ENCODE measurements at places on chromosomes 2 and 18.

- DNase-seq, result no peak
- peaks cover 35% of the 10 kb centered on the region for H3K4me1 ChIP-seq
- H3K27me3 ChIP-seq, result no peaks in the 10 kb centered on the region
- no peaks in the 10 kb centered on the region for H3K36me3 ChIP-seq
Observed at GRCh38 chr18:4260107-4260506, 195.0 kb downstream of the DLGAP1 start.

GRCh38 chr2:212595036-212595654 lies 56.5 kb upstream of the ERBB4 start:
- DNase-seq, result no peak
- H3K36me3 ChIP-seq, result no peaks in the 10 kb centered on the region
- no peak overlapping the region for H3K27ac ChIP-seq
- H3K4me1 ChIP-seq, result no peaks in the 10 kb centered on the region
- no peak overlapping the region for H3K4me3 ChIP-seq
- H3K27me3 ChIP-seq, result no peaks in the 10 kb centered on the region

DNA sequence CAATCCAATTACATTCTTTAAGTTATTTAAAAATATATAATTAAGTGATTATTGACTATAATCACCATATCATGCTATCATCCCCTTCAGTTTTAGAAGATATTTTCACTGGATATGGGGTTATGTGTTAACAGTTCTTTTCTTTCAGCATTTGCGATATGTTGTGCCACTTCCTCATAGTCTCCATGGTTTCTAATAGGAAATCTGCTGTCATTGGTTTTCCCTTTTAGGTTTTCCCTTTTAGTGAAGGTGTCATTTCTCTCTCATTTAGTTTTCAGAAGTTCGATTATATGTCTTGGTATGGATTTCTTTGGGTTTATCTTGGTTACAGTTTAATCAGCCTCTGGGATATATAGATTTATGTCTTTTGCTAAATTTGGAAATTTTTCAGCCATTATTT lies 34.8 kb upstream of the EPG5 start:
- DNase-seq, result no peak
- no peak overlapping the region for H3K4me3 ChIP-seq
- 0 out of 2 replicates have a peak, but pooled peaks cover 3% of the 10 kb centered on the region for H3K36me3 ChIP-seq
- H3K4me1 ChIP-seq, result peaks cover 19% of the 10 kb centered on the region
- no peak overlapping the region for H3K27ac ChIP-seq

DNA sequence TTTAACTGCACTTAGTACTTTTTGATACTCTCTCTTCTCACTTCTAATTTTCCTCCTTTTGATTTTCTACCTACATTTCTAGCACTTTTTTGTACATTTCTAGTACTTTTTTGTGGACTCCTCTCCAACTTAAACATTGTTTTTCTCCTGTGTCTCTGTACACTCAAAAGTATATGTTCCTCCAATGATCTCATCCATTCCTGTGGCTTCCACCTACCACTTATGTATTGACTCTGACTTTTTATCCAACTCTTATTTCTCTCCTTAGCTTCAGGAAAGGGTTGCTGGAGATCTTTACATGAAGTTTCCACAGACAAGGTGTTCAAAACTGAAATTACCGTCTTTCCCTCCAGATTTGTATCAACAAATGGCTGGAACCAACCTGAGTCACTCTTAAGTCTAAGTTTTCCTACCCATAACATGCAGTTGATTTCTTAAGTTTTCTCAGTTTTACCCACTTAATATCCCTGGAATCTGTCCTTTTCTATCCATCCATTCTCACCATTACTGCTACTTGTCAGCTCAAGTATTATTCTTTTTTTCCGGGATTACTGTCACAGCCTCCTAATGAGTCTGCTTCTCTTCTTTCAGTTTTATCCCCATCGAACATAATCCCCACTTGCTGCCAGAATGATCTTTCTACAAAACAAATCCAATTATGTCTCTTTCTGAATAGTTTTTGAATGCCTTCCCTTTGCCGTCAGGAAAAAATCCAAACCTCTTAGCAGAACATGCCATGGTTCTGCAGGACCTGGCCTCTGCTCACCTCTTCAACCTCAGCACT lies 22.6 kb upstream of the PELI1 start:
- H3K36me3 ChIP-seq, result no peaks in the 10 kb centered on the region
- no peak overlapping the region for H3K27ac ChIP-seq
- no peaks in the 10 kb centered on the region for H3K27me3 ChIP-seq

- no peaks in the 10 kb centered on the region for H3K4me1 ChIP-seq
- no peak for DNase-seq
- H3K36me3 ChIP-seq, result peaks cover 7% of the 10 kb centered on the region
- H3K4me3 ChIP-seq, result no peak overlapping the region
- H3K27ac ChIP-seq, result no peak overlapping the region
Observed at GRCh38 chr2:137161250-137161649, 395.9 kb downstream of the THSD7B start.

DNA sequence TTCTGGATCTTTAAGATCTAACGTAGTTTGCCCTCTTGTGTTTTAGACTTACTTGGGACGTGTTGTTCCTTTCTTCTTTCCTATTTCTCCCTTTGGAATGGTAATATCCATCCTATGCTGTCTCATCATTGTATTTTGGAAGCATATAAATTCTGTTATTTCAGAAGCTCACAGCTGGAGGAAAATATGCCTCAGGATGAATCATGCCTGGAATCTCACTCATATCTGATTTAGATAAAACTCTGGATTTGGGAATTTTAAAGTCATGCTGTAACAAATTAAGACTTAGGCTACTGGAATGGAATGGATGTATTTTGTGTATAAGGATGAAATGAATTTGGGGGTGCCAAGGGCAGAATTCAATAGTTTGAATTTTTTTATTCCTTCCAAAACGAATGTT lies 245.2 kb upstream of the GULP1 start:
- no peak overlapping the region for H3K4me3 ChIP-seq
- H3K4me1 ChIP-seq, result peaks cover 43% of the 10 kb centered on the region

- no peaks in the 10 kb centered on the region for H3K4me1 ChIP-seq
- H3K4me3 ChIP-seq, result no peak overlapping the region
- DNase-seq, result no peak
- H3K36me3 ChIP-seq, result peaks cover 47% of the 10 kb centered on the region
- H3K27ac ChIP-seq, result no peak overlapping the region
Observed at GRCh38 chr2:118747066-118747465, 100.4 kb downstream of the EN1 start.

DNA sequence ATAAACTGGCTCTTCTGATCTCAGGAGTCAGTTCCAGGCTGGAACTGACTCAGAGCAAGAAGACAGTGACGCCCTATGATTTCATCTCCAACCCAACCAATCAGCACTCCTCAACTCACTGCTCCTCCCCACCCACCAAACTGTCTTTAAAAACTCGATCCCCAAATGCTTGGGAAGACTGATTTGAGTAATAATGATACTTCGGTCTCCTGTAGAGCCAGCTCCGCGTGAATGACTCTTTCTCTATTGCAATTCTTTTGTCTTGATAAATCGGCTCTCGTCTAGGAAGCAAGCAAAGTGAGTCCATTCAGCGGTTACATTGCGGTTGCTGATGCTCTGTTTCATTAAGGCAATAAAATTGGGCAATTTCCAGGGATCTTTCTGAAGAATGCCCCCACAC lies 1025.3 kb upstream of the CNTNAP5 start:
- H3K36me3 ChIP-seq, result peaks cover 2% of the 10 kb centered on the region
- DNase-seq, result peak; percentile 20
- peak overlapping the region; percentile 71 for H3K27ac ChIP-seq
- H3K4me3 ChIP-seq, result peak overlapping the region; percentile 2
- H3K27me3 ChIP-seq, result no peaks in the 10 kb centered on the region
- peaks cover 40% of the 10 kb centered on the region for H3K4me1 ChIP-seq

- no peak overlapping the region for H3K4me3 ChIP-seq
- no peak for DNase-seq
- no peak overlapping the region for H3K27ac ChIP-seq
- H3K4me1 ChIP-seq, result peaks cover 22% of the 10 kb centered on the region
- no peaks in the 10 kb centered on the region for H3K27me3 ChIP-seq
- H3K36me3 ChIP-seq, result no peaks in the 10 kb centered on the region
Observed at GRCh38 chr2:17052001-17052400, 386.4 kb upstream of the CYRIA start.

- H3K27ac ChIP-seq, result no peak overlapping the region
- H3K36me3 ChIP-seq, result peaks cover 12% of the 10 kb centered on the region
- no peaks in the 10 kb centered on the region for H3K27me3 ChIP-seq
- no peak for DNase-seq
- no peaks in the 10 kb centered on the region for H3K4me1 ChIP-seq
- H3K4me3 ChIP-seq, result no peak overlapping the region
Observed at GRCh38 chr18:30676053-30676480, 366.5 kb downstream of the DSC3 start.

DNA sequence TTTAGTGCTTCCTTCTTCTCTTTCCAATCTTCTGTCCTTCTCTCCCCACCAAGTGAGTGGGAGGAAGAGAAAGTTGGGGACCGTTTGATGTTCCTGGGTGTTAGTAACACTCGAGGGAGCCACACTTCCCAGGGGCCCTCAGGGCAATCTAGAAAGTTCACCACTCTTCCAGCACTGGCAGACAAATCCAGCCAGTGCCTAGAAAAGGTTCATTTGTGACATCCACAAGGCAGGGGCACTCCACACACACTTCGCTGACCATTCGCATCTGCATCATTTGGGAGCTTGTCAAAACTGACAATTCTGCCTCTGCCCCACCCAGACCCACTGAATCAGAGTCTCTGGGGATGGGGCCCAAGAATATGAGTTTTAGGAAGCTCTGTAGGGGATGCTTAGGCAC lies 86.8 kb upstream of the ST3GAL5 start:
- no peak overlapping the region for H3K4me3 ChIP-seq
- H3K36me3 ChIP-seq, result peaks cover 4% of the 10 kb centered on the region
- H3K27ac ChIP-seq, result no peak overlapping the region

DNA sequence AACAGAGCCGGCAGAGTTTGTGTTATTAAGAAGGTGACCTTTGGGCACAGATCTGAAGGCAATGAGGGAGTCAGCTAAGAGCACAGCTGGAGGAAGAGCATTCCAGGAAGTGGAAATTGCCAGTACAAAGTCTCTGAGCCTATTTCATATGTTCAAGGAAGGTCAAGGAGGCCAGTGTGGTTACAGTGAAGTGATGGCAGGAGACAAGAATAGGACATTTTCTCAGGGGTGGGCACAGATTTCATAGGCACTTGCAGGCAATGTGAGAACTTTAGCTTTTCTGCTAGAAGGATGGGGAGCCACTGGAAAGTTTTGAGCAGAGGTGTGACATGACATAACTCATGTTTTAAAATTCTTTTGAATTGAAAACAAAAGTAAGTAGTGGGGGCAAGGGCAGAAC lies 50.3 kb downstream of the ARHGAP25 start:
- peaks cover 3% of the 10 kb centered on the region for H3K27me3 ChIP-seq
- no peaks in the 10 kb centered on the region for H3K4me1 ChIP-seq
- DNase-seq, result no peak
- no peak overlapping the region for H3K4me3 ChIP-seq
- H3K27ac ChIP-seq, result no peak overlapping the region
- H3K36me3 ChIP-seq, result no peaks in the 10 kb centered on the region

DNA sequence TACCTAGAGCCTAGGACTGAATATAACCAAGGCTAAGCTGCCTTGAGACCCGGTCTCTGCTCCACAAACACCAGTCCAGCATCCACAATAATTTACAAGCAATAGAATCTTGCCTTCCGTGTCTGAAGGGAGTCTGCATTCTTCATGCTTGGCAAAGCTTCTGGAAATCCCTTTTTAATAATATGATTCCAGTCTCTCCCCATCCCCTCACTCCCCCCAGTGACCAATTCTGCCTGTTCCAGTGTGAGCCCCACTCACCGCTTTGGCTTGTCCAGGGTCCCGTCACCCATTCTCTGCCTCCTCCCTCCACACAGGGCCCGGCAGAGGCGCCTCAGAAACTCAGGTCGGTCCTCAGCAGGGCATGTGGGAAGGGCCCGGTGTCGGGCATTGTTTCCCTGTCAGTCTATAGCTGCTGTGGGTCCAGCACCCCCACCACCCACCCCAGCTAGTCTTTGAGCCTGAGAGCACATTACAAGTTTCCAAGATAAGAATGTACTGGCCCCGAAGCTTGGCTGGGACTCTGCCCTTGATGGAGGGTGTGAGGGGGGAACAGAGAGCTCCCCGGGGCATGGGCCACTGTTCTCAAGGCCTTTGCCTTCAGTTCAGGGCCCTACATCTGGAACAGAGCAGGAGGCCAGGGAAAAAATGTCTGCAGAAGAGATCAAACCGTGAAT lies 129.7 kb upstream of the MYCN start:
- DNase-seq, result no peak
- peaks cover 65% of the 10 kb centered on the region for H3K4me1 ChIP-seq
- H3K27ac ChIP-seq, result no peak overlapping the region
- H3K27me3 ChIP-seq, result peaks cover 15% of the 10 kb centered on the region

- peaks cover 3% of the 10 kb centered on the region for H3K4me1 ChIP-seq
- DNase-seq, result no peak
- H3K4me3 ChIP-seq, result no peak overlapping the region
- H3K36me3 ChIP-seq, result no peaks in the 10 kb centered on the region
- no peaks in the 10 kb centered on the region for H3K27me3 ChIP-seq
Observed at GRCh38 chr2:238943338-238944067, 95.6 kb downstream of the TWIST2 start.

- H3K4me1 ChIP-seq, result peaks cover 4% of the 10 kb centered on the region
- 0 out of 2 replicates have a peak, but pooled peaks cover 3% of the 10 kb centered on the region for H3K36me3 ChIP-seq
- no peak overlapping the region for H3K27ac ChIP-seq
Observed at GRCh38 chr2:121875585-121876185, 120.2 kb downstream of the TSN start.

DNA sequence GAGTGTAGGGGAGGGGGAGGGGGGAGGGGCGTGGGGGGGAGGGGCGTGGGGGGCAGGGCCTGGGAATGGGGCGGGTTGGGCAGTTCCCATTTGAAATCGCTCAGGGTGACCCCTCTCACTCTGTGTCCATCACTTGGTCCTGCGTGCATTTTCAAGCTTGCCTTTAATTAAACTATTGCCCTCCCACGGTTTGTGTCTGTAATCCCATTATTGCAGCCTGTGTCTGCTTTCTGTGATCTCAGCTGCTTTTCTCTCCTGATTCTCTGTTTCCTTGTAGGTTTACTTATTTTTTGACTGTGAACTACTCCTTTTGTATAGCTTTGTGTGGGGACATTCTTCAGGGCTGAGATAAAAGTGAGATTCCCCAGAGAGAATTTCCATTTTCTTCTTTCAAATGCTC lies 1.3 kb downstream of the DCDC2C start:
- H3K36me3 ChIP-seq, result peaks cover 46% of the 10 kb centered on the region
- no peak overlapping the region for H3K27ac ChIP-seq
- no peaks in the 10 kb centered on the region for H3K4me1 ChIP-seq
- no peak overlapping the region for H3K4me3 ChIP-seq
- peaks cover 25% of the 10 kb centered on the region for H3K27me3 ChIP-seq

DNA sequence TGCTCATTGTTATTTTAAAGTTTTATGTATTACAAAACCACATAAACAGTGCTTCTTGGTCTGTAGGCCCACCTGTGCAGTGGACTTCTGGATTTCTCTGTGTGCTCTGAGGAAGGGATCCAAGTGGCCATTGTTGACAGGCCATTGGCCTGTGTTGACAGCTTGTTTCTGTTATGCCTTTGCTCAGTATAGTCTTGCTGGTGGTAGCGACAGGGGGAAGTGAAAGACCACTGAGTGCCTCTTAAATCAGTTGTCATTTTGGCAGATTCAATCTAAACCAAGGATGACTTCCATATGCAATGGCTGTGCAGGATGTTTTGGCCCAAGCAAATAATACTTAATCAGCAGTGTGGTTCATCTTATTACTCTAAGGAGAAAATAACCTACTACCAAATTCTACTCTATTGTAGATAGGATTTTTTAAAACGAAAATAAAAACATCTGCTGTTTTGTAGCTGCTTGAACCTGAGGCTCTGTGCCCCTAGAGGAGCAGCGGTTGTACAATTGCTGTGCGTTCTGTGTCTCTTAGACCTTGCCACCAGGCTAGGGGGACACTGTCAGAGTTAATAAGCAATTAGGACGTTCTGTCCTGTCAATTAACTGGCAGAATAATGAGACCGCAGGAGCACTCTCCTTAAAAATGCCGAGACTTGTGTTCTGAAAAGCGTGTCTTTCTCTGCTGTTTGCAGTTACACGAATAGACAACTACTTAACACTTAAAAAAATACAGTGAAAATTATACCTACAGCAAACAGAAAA lies 108.2 kb downstream of the RHBDD1 start:
- H3K36me3 ChIP-seq, result peaks cover 21% of the 10 kb centered on the region
- DNase-seq, result no peak
- no peaks in the 10 kb centered on the region for H3K27me3 ChIP-seq
- H3K4me3 ChIP-seq, result no peak overlapping the region

Data from WTC11 (cell line).